WERI-Rb-1 (cell line): ENCODE measurements at places on chromosomes 12 and 14.
A peak's percentile ranks its signal among the peaks of the same experiment; 100 is the strongest.

GRCh38 chr12:89476904-89477595 lies 47.5 kb downstream of the GALNT4 start:
- no peak for DNase-seq

DNA sequence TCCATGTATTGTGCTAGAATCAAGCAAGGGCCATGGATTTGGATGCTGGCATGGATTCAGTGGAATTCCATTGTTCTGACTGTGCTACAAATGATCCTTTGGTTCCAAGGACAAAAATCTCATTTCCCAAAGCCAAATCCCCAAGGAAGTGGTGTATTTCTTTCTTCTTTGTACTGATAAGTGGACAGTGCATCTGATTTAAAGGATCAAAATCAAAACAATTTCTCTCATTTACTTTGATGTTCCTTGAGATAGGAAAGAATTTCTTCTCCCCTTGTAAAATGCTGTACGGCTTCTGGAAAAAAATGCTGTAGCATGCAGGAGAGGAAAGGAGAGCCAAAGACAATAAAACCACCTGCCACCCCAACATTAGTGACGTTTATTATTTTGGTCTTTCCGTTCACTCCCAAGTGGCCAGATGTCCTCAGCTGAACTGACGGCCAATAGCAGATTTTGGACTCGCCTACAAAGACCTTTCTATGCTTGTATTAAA lies 185.7 kb downstream of the PRKD1 start:
- DNase-seq, result no peak

GRCh38 chr12:94839347-94839746 lies 164.2 kb downstream of the NDUFA12 start:
- DNase-seq, result no peak

DNA sequence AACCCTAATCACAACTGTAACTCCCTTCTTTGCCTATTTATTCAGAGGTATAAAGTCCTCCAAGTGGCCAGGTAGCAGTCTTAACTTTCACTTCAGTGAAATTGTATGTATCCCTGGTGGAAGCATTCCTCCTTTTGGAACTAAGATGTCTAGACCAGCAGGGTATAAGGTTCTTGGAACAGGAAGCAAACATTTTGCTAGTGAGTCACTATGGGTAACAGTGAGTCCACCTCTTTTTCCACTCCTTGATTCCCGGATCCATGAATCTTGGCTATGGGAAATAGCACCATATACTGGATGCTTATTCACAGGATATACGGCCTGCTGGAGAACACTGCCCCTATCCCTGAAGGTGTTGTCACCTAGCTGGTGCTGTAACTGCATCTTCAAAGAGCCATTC lies 80.2 kb downstream of the KCNA5 start:
- DNase-seq, result no peak

DNA sequence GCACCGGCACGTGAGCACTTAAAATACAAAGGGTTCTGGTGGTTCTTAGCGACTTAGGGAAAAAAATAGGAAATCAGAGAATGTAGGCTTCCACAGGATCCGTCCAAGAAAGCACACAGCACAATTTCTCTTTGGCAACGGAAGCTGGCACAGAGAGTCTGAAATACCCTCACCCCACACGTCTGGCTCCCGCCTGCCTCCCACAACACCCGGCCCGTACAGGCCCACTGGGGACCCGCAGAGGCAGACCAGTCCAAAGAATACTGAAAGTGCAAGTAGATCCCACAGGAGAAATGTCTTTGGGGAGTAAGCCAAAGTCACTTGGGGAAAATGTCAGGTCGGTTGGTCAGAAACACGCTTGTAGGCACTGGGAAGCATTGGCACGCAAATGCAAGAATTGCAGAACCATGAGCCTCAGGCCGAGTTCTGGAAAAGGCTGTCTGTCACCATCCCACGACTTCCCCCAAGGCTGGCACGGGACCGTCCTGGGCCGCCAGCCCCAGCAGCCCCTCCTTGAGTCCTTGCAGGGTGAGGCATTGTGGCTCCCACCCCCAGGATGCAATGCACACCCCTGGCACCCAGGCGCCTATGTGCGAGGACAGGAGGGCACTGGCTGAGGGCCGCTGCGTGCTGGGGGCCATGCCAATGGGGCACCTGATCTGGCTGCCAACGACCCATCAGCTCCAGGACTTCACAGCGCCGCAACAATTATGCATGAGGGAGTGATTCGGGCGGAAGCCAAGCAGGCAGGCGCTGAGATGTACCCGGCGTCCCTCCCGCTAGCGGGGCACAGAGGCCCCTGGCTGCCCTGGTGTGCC lies 29.7 kb downstream of the CHGA start:
- DNase-seq, result no peak

DNA sequence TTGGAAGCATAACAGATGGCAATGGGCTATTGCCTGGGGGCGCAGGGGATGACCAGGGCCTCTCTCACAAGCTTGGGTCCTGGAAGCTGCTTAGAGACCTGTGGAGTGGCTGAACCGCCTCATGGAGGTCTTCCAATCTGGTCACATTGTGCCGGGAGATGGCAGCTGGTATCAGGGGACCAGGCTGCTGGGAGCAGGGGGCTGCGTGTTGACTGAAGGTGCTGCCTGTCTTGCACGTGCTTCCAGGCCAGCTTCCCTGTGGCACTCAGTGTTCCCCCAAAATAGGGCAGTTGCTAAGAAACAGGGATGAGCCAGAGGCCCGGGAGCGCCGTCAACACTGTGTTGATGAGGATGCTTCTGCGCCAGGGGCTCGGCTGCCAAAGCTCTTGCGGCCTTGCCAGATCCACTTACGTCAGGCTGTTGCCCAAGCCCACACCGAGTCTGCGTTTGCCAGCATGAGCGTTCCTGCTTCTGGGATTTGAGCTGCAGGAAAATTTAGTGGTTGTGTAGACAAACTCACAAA lies 39.8 kb downstream of the ELK3 start:
- peak; percentile 73 for DNase-seq

DNA sequence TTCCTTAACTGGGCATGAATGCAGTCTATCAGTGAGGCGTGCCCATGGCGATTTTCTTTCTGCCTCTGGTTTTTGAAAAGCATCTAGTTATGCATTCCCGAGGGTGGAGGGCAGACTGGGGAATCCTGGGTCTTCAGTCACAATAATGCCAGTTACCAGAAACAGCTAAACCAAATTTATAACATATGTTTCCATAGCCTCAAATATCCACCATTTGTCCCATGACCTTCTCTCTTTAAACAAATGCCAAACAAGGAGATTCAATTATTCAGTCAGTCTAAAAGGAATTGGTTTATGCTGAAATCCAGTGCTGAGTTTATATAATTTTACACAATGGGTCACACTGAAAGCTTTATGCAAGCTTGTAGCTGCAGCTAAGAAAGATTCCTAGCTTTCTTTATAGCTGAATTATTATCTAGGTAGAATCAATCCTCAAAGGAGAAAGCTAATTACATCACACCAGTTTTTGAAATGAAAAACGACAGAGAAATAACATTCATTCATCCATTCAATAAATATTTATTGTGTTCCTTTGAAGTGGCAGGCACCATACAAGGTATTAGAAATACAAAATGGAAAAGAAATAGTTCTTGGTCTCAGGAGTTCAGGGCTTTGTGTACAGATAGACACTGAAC lies 131.3 kb upstream of the RAP1B start:
- DNase-seq, result no peak

GRCh38 chr14:103316721-103317121 lies 17.3 kb upstream of the EIF5 start:
- no peak for DNase-seq

- no peak for DNase-seq
Measured at GRCh38 chr14:105207996-105208737, 27.1 kb upstream of the NUDT14 start.

GRCh38 chr14:53539489-53540126 lies 386.5 kb upstream of the DDHD1 start:
- DNase-seq, result peak; percentile 65

- no peak for DNase-seq
Measured at GRCh38 chr12:13816394-13816793, 165.0 kb downstream of the GRIN2B start.

GRCh38 chr12:131799828-131800593 lies 28.2 kb upstream of the MMP17 start:
- DNase-seq, result no peak

- no peak for DNase-seq
Measured at GRCh38 chr14:100649173-100649519, 61.9 kb upstream of the BEGAIN start.

DNA sequence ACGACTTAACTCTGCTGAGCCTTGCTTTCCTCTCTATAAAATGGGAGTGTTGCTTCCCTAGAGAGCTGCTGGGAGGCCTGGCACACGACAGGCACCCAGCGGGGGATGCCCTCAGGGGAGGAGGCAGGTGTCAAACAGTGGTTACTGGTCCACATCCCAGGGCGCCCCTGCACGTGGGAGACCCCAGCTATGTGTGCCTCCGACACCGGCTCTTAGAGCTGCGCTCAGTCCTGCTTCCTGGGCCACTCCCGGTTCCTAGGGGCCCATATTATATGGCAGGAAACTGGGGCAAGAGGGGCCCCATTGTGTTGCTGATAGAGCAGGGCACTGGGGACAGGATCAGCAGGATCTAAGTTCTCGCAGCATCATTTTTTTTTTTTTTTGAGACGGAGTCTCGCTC lies 47.3 kb downstream of the CHGA start:
- DNase-seq, result no peak

DNA sequence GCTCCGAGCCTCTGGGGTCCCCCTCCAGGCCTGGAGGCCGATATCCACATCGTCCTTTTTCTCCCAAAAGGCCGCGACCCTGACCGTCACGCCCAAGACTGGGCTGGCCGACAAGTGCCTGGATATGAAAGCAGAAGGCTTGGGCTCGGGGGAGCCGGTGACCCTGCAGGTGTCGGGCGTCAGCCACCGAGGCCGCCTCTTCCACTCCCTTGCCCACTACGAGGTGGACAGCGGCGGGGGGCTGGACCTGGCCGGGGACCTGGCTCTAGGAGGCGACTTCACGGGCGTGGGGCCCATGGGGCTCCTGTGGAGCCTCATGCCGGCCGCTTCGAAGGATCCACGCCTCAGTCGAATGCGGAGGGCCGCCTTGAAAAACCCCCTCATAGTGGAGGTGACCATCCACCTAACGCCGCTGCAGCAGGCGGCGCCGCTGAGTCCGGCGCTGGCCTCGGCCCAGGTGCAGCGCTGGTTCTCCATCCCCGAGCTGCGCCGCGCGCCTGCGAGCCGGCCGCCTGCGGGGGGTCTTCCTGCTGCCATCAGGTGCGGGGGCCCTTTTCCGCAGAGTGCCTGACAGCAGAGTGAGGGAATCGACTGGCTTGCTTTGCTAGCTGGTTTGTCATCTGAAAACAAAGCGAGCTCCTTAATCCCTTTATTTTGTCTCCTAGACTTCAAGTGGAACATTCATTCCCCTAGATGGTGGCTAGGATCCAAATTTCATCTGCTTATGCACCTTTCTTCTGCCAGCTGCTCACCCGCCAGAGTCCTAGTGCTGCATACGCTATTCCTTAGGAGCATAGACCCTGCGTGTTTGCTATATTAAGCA lies 10.6 kb upstream of the DNAL1 start:
- peak; percentile 45 for DNase-seq

- DNase-seq, result no peak
Measured at GRCh38 chr12:1630827-1631591, 2.0 kb downstream of the WNT5B start.

DNA sequence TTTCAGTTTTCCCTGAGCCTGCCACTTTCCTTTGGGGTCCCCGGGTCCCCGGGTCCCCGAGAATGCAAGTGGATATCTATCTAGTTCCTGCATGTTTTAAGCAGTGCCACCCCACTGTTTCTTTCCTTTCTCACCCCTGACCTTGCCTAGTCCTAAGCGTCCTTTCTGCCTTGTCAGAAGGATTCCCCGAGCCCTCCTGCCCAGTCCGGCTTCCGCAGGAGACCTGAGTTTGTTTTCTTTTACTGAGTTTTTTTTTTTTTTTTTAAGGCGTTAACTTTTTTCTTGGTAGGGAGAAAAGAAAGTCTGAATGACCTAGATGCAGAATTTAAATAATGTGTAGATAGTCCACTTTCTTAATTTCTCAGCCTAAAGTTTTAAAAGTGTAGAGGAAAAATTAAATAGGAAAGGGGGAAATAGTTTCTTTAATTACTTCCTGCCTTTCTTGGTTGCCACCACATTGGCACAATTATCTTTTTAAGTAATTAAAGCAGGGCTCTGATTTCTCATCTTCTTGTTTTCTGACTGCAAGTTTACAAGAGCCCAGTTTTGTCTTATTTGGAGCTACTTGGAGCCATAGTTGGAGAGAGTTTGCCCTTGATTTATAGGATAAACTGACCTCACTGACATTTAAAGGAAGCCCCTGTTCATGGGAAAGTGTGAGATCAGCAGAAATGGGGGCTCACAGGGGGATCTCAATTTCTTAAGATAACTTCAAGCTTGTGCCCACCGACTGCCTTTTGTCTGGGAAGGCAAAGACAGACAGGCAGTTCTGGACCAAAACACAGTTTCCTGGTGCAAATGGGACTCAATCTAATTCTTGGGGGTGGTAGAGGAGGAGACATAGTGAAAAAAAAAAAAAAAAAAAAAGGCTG lies 2.9 kb downstream of the PAX9 start:
- DNase-seq, result no peak

DNA sequence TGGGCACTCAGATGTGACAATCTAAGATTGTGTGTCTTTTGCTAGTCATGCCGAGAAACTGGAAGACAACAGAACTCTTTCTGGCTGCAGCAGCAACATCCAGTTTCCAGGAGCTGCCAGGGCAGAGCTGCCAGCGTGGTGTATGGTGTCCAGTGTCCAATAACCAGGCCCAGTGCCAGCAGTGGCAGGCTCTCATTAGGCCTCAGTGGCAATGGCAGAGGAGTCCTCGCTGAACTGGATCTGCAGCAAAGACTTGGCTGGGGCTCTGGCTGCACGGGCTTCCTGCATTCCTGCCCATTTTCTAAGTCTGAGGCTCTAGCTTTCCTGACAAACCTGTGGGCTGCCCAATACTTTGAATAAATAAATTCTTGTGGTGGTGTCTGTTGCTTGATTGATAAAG lies 26.2 kb upstream of the PPM1A start:
- DNase-seq, result no peak

DNA sequence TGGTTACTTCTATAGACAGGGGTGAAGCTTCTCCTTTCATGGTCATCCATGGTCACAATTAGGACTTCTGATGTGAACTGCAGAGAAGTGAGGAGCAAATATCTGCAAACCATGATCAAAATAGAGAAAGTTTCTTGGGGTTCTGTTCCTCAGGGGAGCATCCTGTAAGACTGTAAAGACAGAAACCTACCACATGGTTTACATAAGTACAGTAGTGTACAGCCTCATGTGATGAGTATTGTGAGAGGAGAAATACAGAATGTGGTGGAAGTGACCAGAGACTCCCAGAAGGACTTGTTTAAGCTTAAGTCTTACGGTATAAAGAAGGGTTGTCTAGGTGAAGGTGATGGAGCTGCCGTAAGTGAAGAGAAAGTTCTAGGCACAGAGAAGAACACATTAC lies 484.7 kb downstream of the LRIG3 start:
- no peak for DNase-seq

DNA sequence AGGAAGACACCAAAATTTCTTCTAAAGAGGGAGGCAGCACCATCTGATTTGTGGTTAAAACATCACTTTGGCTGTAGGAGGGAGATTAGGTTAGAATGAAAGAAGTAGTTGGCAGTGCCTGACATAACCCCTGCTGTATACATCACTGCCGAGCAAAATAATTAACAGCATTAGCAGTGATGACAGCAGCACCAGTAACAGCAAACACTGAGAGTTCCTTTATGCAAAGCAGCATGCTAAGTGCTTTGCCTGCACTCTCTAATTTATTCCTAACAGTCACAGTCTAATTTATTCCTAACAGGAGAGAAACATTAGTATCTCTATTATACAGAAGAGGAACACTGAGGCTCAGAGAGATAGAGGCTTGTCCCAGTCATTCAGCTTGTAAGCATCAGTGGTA lies 1469.7 kb downstream of the AACS start:
- no peak for DNase-seq

- no peak for DNase-seq
Measured at GRCh38 chr12:71536939-71537622, 97.5 kb downstream of the LGR5 start.
